ENCODE measurements at places on chromosomes 7 and 10.

GRCh38 chr7:94497874-94498670 lies 11.5 kb upstream of the CASD1 start:
- no peak for DNase-seq

DNA sequence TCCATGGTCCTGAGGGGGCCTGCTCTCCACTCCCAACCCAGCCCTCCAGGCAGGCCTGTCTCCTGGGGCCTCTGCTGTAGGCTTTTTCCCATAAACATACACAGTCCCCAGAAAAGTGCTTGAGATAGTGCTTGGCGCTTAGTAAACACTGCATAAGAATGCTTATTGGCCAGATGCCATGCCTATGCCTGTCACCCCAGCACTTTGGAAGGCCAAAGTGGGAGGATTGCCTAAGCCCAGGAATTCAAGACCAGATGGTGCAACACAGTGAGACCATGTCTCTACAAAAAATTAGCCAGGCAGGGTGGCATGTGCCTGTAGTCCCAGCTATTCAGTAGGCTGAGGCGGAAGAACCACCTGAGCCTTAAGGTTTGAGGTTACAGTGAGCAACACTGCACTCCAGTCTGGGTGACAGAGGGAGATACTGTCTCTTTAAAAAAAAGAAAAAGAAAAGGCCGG lies 24.6 kb upstream of the ASL start:
- DNase-seq = peak; percentile 85

GRCh38 chr7:14551310-14551709 lies 351.2 kb downstream of the DGKB start:
- no peak for DNase-seq

DNA sequence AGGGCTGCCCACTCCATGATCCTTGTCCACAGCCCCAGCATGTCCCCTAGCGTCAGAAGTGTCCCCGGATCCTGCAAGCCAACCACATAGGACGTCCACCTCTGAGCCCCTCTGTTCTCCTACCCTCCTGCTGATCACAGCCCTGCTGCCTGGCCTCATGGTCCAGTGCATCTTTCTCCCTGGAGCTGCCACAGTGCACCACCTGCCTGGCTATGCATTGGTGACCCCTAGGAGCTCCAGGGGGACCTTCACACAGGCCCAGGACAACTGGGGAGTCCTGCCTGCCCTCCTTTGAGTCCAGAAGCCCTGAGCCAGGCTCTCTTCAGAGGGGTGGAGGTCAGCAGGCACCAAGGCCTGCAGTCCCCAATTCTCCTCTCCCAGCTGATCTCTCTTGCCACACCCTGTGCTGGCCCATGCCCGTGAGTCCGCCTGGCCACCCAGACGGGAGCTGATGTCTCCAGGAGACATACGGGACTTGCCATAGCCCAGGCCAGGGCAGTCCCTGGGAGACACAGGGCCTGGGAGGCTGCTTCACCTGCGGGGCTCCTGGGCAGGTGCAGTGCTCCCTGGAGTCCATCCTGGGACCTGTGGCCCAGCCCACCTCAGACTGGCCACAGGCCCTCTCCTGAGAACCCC lies 77.4 kb upstream of the RET start:
- no peak for DNase-seq

- no peak for DNase-seq
Measured at GRCh38 chr10:26970667-26971066, 109.9 kb upstream of the ABI1 start.

GRCh38 chr7:25287291-25287690 lies 59.0 kb upstream of the NPVF start:
- no peak for DNase-seq

GRCh38 chr10:43399320-43400310 lies 9.4 kb downstream of the HNRNPF start:
- DNase-seq = no peak

DNA sequence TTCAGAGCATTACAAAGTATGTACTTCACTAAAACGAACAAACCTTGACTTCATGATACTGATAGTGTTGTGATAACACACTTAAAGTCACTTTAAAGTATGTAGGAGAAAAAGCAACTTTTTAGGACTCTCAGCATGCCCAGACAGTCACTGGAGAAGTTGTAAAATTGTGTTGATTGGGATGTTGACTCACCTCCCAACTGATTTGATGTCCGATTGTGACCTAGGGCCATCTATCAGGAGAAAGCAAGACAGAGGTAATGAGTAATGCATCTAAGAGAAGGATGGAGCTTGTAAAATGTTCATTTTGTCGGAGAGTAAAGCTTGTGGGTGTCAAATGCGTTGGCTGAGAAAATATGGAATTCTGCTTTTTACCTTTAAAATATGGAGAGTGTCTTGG lies 135.4 kb upstream of the SEMA3D start:
- DNase-seq = no peak

GRCh38 chr7:84264396-84264795 lies 69.8 kb upstream of the SEMA3A start:
- DNase-seq = no peak

GRCh38 chr7:144397086-144397485 lies 6.4 kb downstream of the NOBOX start:
- no peak for DNase-seq
